ENCODE measurements at places on chromosomes 5 and 9. TPM values are rescaled to one million over a fixed set of nuclear protein-coding genes. Genes with fewer than 3 reads are reported as not detected.

Gene PCDHGA11
- 0.94 TPM for total RNA-seq

- DNase-seq = no peak
Measured at GRCh38 chr9:136808806-136809158, 1.0 kb downstream of the RABL6 start.

GRCh38 chr9:36725777-36726356 lies 153.2 kb downstream of the MELK start:
- DNase-seq = no peak

- DNase-seq = no peak
Measured at GRCh38 chr5:61625137-61625561, 293.1 kb downstream of the ZSWIM6 start.

DNA sequence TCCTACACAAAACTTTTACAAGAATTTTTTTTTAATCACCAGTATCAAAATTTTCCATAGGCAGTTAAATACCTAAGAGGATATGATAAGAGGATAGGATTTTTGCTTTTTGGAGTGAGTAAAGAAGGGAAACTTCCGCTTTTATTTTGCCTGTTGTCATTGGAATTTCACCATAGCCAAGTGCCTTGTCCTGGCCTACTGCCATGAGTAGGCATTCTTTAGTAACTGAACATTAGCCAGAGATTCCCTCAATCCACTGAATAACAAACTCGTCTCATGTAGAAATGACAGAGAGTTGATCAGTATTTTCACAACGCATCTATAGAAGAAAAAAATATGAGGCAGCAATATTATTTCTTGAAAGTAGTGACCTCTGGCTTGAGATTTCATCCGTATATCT lies 289.6 kb upstream of the ADAMTSL1 start:
- DNase-seq = no peak

DNA sequence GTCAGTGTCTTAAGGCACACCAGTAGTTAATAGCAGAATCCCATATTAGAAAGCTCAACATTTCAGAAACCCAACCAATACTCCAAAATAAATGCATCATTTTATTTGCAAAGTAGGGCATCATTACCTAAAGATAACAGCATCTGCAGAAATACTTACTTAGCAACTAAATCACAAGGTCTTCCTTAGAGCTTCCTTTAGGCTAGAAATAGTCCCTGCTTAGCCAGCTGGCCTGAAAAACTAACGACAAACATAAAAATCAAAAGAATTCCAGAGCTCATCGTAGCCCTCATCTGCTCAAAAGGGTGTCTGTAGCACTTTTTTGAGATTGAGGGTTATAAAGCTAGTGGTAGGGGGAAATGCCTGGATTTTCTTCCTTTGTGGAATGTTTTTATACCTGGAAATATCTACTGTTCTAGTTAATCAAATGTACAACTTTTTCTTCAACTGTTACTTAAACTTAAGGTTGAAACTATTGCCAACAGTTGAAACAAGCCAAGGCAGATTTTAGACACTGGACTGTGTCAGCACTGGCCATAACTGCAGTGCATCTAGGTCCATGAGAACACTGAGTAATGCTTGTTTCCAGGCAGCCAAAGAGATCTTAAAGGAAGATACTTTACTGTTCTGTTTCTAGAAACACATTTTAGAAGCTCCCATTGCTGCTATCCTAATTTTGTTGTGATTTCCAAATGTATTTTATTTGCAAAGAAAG lies 129.4 kb upstream of the RASA1 start:
- no peak for DNase-seq

DNA sequence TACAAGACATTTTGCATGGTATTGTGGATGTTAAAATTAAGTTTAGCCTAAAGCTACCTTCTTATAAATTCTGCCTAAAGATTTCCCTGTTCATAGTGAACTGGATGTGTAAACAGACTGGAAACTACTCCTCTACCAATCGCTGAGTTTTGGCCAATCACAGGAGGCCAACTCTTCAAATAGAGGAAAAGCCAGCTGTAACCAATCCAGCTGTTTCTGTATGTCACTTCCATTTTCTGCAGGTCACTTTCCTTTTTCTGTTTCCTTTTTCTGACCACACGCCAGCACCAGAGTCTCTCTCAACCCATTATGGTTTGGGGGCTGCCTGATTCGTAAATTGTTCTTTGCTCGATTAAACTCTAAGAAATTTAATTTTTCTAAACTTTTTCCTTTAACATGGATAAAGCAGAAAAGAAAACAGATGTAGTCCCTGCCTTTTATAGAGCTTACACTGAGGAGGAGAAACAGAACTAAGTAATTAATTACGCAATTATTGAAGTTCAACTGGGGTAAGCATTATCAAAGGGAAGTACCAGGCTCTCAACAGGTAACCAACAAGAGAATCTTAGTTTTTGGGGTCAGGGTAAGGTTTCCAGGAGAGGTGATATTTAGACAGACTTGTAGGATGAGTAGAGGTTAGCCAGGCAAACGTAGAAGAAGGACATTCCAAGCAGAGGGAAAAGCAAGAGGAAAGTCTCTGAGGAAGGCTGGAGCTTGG lies 27.7 kb downstream of the RANBP3L start:
- no peak for DNase-seq

DNA sequence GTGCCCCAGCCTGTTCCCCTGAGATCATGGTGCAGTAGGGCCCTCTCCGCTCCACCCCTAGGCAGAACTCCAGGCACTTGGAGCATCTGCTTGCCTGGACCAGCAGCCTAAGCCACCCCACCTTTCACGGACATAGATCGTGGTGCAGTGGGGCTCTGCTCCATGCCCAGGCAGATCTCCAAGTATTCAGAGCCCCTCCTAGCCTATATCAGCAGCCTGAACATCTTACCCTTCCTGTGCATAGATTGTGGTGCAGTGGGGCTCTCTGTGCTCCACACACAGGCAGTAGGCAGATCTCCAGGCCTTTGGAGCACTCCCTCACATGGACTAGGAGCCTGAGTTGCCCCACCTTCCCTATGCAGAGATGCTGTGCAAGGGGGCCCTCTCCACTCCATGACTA lies 103.0 kb downstream of the GLIS3 start:
- DNase-seq = no peak

Gene ANKRD20A1
- 0.55 TPM for total RNA-seq

Gene PIP5KL1
- total RNA-seq = 0.40 TPM

GRCh38 chr5:81027481-81028058 lies 67.4 kb downstream of the RASGRF2 start:
- no peak for DNase-seq

DNA sequence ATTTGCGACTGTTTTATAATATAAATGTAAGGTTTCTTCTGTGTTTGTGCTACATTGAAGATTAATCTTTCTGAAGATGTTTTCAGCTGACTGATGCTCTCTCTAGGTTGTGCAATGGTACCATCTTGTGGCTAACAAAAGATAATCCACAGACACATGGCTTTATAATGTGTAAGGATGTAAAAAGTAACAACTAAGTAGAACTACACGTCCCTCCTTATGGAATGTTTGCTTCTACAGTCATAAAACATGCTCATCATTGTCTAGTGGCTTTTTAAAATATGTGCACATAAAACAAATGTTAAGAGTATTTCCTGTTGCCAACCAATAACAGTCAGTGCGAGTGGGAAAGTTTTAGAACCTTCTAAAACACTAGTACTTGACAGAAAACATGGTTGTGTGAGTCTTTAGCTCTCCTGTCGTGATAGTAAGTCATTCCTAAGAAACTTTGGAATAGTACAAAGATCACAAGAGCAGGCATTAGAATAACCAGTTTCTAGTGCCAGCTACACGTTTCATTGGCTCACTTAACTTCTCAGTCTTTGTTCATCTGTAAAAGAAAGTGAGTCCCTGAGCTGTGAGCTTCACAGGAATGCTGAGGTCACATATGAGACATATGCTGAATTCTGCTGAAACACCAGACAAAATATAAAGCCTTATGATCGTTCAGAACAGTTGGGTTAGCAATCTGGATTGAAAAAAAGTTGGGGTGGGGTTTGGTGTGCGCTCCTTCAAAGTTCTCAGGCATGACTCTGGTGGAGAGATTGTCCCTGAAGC lies 75.7 kb upstream of the GLIS3 start:
- DNase-seq = no peak

Gene CENPH
- total RNA-seq = 3.2 TPM

DNA sequence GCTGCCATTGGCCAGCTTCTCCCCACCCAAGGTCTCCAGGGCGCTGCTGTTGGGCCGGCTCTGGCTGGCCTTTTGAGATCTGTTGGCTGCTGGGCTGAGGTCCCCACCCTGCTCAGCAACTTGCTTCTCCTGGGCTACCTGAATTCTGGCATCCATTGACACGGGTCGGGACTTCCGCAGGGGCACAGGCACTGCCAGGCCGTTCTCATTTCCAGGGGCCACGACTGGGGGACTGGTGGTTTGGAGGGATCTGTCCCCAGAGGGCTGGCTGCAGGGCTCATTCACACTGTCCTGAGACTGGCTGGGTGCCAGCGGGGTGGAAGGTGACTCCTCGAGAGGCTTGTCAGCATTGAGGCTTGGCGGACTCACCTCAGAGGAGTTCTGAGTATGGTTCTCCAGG lies 87.1 kb upstream of the FBXW11 start:
- no peak for DNase-seq

Gene NR2F1-AS1
- total RNA-seq = 0.38 TPM

- DNase-seq = no peak
Measured at GRCh38 chr5:173497685-173498084, 118.8 kb downstream of the BOD1 start.

Gene PANK3
- total RNA-seq = 29.0 TPM

DNA sequence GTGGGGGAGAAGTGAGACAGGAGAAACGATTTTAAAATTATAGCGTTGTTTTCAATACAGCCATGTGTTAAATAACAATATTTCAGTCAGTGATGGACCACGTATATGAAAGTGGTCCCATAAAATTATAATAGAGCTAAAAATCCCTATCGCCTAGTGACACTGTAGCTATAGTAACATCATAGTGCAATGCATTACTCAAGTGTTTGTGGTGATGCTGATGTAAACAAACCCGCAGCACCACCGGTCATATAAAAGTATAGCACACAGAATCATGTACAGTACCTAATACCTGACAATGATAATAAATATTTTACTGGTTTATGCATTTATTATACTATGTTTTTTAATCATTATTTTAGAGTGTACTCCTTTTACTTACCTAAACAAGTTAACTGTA lies 407.4 kb upstream of the SEMA6A start:
- no peak for DNase-seq

Gene QRFP
- total RNA-seq = not detected

DNA sequence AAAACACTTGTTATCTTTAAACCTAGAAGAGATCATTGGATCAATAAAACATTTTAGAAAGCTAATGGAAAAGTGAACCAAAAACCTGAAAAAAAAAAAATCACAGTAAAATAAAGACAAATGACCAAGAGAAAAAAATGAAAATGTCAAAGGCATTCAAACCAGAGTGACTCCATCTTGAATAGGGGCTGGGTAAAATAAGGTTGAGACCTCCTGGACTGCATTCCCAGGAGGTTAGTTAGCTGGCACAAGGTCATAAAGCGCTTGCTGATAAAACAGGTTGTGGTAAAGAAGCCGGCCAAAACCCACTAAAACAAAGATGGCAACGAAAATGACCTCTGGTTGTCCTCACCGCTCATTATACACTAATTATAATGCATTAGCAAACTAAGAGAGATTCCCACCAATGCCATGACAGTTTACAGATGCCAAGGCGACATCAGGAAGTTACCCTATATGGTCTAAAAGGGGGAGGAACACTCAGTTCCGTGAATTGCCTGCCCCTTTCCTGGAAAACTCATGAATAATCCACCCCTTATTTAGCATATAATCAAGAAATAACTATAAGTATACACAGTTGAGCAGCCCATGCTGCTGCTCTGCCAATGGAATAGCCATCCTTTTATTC lies 116.7 kb upstream of the NEK6 start:
- no peak for DNase-seq

Gene TEX53
- not detected for total RNA-seq

GRCh38 chr5:118519466-118519865 lies 468.9 kb downstream of the DTWD2 start:
- DNase-seq = no peak

Gene STKLD1
- total RNA-seq = 0.69 TPM

Gene N4BP3
- 3.4 TPM for total RNA-seq

Gene CCDC192
- total RNA-seq = not detected

Gene SPATA31A3
- not detected for total RNA-seq

Gene ADAMTSL1
- 0.28 TPM for total RNA-seq

Gene BTNL3
- total RNA-seq = not detected

DNA sequence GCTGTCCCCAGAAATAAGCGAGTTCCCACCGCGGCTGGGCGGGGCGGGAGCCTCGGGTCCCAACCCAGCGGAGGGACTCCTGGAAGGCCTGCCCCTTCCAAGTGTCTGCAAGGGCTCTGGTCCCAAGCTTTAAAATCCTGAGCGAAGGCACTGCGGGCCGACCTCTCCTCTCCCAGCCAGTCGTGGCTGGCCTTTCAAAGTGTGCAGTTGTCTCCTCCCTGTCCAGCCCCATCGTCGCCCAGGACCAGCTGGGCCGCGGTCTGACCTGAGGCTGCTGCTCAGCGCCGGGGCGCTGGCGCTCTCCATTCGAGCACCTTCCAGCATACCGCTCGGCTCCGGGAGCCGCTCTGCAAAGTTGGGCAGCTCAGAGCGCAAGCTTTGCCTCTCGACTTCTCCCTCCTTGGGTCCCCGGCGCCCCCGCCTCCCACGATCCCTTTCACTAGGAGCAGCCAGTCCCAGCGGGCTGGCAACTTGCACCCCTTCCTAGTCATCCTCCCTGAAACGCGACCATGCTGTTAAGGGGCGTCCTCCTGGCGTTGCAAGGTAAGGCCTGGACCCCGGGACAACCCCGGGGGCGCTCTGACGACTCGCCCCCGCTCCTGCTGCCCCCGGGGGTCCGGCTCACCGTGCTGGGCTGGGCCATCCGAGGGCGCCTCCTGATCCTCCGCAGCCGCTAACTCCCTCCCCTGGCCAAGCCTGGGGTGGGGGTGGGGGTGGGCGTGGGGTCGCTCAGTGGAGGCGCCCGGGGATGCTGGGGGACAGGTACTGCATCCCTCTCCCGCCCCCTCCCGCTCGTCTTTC lies at the start of gene MAMDC2:
MAMDC2 (plus strand) TSS at position 160 of the 801 bp plus-strand sequence; CDS start at position 510, 350 bp downstream.
- peak; percentile 80 for DNase-seq

DNA sequence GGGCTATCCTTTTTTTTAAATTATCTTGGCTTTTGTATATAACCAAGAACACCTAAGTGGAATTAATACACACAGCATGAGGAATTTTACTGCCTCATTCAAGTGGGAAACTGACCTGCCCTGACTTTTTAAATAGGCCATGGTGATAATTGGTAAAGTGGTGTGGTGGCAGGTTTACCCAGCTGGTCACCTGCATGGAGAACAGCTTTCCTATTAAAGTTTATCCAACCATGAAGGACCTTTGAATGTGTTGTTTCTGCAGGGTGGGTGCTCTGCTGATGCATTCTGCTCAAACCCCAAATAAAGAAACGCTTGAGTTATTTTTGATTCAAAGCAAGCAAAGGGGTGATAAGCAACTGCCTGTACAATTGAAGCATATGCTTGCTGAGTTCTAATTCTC lies 261.0 kb upstream of the GRIN3A start:
- no peak for DNase-seq

Gene GARIN3
- not detected for total RNA-seq

DNA sequence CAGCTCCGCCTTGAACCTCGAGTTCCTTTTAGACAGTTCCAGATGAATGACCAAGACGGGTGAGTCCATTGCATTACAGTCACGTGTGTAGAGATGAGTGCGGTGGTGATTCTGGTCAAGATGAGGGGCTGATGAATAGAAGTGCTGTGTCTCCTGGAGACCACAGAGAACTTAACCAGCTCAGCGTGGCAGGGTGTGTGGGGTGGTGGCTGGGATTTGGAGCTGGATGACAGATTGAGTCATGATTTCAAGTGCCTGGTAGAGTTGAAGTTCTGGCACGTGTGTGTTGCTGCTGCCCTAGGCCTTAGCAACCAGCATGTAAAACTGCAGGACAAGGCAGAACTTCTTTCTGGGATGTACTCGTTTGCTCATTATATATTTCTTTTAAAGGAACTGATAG lies 53.3 kb downstream of the PRRC2B start:
- DNase-seq = no peak

Gene C6
- total RNA-seq = 1.1 TPM
